Stimulated activated CD8-positive, alpha-beta memory T cell treated with anti-CD3 and anti-CD28 coated beads, Interleukin-4, amount 100 ng/mL, for 48 hours (primary cell): ENCODE measurements at places on chromosomes 1 and 21.

- no peak for DNase-seq
These were observed 500.5 kb downstream of the BRINP3 start for GRCh38 chr1:189977184-189977583.

GRCh38 chr1:109279615-109280278, 3.2 kb downstream of the PSRC1 start:
- DNase-seq: no peak

GRCh38 chr1:22056043-22056442, 3.5 kb downstream of the CDC42 start:
- DNase-seq: no peak

DNA sequence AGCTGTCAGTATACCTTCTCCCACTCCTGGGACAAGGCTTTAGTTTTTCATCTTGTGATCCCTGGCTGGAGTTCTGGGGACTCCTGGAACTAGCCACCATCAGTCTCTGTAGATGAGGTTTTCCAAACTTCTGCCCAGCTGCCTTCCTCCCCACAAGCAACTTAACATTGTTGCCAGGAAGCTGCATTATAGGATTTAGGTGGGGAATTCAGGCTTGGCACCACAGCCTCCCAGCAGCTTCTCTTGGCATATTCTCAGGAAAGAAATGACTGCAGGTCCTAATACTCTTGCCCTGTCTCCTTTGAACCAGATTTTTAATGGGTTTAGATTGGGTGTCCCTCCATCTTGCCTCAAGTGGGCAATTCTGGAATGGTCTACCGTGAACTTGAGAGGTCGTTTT, 18.6 kb upstream of the KCNQ4 start:
- DNase-seq: no peak

DNA sequence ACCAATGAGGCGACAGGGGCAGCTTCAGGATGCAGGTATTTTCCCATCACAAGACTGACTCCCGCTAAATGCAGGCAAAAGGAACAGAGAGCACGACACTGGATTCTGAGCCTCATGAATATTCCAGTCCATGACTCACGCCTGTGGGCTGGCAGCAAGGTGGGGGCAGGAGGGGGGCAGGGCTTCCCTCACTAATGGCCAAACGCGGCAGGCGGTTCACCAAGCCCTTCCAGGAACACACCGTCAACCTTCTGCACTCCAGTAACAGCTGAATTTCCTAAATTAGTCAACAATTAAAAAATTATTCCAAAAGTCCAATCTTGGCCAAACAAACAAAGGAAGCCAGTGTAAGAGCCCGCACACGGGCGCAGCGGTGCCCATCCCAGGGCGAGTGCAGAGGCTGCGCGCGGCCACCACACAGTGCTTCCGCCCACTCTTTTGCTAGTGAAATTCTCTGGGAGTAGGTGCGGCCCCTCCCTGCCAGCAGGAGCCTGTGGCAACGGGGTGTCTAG, 12.5 kb upstream of the GPR153 start:
- DNase-seq: no peak

GRCh38 chr1:47875831-47876586, 121.2 kb downstream of the TRABD2B start:
- DNase-seq: no peak

DNA sequence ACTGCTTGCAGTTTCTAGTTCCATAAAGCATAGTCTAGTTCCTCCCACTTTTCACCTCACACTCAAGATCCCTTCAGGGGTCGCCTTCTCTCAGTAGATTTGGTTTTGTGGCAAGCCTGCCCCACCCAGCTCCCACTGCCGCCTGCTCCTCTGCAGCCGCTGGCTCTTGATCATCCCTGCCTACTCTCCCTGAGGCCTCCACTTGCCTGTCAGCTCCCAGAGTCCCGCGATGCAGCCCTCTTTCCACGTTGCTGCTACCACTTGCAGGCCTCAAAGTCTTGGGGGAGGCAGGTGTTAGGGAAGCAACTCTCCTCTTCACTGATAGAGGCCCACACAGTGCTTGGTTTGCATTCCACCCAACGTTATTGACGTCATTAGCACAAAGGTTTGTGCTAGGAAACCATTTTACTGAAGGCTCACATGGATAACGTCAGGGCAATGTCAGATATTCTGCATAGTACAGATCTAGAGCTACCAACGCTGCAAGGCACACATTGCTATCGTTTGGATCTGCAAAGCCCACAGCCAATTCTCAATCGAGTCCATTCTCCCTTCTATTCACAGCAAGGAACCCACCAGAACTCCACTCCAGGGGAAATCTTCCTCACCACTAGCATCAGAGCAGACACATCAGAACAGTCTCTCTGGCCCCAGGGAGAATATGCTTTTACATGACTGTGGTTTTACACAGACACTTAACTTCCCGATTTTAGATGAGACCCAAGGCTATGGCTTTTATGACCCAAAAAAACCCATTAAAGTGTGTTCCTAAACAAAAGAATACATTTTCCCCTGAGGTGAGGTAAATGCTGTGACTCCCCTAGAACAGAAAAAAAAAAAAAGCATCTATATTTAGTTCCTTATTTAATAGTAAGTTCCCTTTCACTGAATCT, 519.5 kb upstream of the CAMK1G start:
- no peak for DNase-seq

- DNase-seq: no peak
These were observed 313.1 kb downstream of the SIPA1L2 start for GRCh38 chr1:232316864-232317263.

GRCh38 chr1:16125483-16125882, 30.4 kb downstream of the EPHA2 start:
- no peak for DNase-seq

- no peak for DNase-seq
These were observed 98.7 kb downstream of the DAB1 start for GRCh38 chr1:57325117-57325516.

DNA sequence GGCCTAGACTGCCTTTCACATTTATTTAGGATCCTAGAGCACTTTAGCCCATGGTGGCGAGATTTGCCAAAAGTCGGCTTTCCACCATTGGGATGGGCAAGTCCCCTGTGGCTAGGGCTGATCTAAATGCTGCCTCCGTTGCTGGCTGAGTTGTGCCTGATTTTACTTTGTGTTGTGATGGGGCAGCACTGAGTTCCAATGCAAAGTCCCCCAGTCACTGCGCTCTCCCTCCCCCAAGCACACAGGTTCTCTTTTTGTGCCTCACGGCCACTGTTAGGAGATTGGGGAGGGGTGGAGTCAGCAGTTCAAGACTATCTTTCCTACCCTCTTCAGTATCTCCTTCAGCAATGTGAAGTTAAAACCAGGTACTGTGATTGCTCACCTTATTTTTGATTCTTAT, 66.7 kb upstream of the COX20 start:
- no peak for DNase-seq

GRCh38 chr1:5651964-5652821, 340.0 kb downstream of the NPHP4 start:
- no peak for DNase-seq

- no peak for DNase-seq
These were observed 2.7 kb upstream of the YBX1 start for GRCh38 chr1:42679364-42679983.

- no peak for DNase-seq
These were observed 30.5 kb upstream of the AHCYL1 start for GRCh38 chr1:109954041-109954512.

GRCh38 chr1:91952187-91952586, 3.0 kb downstream of the BRDT start:
- DNase-seq: no peak

GRCh38 chr1:231971397-231972110, 345.0 kb downstream of the DISC1 start:
- DNase-seq: no peak

- DNase-seq: no peak
These were observed 55.6 kb upstream of the ADAR start for GRCh38 chr1:154663471-154664060.

GRCh38 chr1:54601730-54602129, 21.6 kb downstream of the FAM151A start:
- no peak for DNase-seq

- DNase-seq: no peak
These were observed 89.1 kb upstream of the IVNS1ABP start for GRCh38 chr1:185406006-185406690.

GRCh38 chr1:211833174-211833820, 2.7 kb upstream of the LPGAT1 start:
- no peak for DNase-seq

DNA sequence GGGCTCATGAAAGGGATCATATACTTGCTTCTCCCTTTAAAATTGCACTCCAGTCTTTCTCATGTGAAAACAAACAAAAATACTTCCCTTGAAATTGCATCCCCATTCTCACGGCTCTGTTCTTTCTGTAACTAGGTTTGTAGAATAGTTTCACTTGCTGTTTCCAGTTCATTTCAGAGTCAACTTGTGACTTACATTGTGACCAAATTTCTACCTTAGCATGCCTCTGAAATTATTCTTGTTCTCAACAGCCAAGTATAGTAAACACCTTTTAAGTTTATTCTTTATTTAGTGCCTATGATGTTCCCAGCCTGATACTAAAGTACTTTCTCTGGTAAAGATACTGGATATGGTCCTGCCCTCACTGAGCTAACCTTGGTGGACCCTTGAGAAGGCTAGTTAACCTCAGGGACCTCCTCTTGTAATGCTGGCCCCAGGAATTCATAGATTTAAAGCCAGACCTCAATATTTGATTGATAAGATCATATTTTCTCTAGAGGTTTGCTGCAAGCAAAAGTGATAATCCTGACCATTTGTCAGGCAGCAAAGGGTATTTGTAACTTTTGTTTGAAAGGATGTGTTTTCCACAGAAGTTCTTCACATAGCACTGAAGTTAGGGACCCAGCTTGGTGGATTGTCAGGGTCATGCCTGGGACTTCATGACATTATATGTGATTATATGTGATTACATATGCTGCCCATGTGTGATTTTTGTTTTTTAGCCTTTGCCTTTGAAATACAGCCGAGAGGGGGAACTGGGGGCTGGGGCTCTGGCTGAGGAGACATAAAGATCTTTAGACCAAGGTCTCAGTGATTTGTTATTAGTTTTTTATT, 29.6 kb downstream of the VANGL2 start:
- DNase-seq: peak; percentile 21

GRCh38 chr21:37682966-37683365, 233.3 kb downstream of the KCNJ6 start:
- no peak for DNase-seq

GRCh38 chr1:187384504-187384903, 555.8 kb downstream of the PLA2G4A start:
- no peak for DNase-seq

DNA sequence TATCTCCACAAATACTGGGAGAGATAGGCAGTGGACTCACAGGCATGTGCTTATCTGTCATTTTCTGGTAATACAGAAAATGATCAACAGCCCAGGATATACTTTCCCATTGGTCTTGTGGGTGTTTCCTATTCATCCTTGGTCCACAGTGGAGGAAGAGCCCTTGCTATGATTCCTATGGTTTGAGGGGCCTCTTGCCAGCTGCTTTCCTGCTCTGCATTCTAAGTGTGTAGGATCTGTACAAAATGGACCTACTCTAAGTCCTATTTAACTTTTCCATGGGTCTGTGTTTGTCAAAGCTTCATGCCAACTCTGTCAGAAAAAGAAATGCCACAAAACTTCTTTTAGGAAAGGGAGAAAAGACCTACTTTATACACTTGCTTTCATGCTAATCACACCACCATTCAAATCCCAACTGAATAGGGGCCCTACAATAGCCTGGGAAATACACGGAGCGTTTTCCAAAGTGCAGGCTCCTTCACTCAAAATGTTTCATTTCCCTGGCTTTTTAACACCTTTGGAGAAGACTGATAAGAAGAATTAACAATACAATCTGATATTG, 16.4 kb downstream of the PLPP3 start:
- DNase-seq: no peak
